ENCODE measurements at places on chromosomes 4 and X.

- no peak for DNase-seq
These were observed 12.5 kb downstream of the GRXCR1 start for GRCh38 chr4:42904986-42905385.

DNA sequence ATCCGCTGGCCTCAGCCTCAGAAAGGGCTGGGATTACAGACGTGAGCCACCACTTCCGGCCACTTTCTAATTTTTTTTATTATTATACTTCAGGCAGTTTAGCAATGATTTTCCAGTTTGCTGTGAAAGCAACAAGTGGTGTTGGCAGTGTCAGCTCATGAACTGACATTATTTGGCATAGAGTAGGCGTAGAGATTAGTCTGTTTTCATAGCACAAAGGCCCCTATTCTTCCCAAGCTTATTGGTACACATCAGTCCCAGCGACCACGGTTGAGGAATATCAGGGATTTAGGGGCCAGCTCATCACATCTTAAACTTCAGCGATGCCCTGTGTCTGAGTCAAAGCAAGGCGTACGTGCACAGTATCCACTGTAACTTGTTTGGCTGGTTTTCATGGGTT is 53.0 kb upstream of the RASSF6 start:
- no peak for DNase-seq

DNA sequence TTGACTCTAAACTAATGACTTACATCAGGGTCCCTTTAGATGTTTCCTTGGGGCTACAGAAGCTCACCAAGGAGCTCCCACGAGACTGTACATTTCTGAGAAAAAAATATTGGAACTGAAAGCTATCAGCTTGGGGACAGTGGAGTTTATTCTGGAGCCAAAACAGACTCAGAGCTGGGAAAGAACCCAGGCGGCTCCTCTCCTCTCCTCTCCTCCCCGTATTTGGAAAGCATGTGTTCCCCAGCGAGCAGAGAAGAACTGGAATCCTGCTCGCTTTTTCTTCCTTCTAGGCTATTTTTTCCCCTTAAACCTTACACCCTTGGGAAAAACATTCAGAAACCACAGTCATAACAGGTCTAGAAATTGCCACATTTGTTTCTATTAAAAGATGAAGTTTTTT is 4.3 kb upstream of the MAP7D3 start:
- DNase-seq, result no peak

- no peak for DNase-seq
These were observed 107.1 kb downstream of the NSUN7 start for GRCh38 chr4:40856840-40857362.

- DNase-seq, result no peak
These were observed 196.3 kb upstream of the MAB21L2 start for GRCh38 chr4:150385606-150386005.

DNA sequence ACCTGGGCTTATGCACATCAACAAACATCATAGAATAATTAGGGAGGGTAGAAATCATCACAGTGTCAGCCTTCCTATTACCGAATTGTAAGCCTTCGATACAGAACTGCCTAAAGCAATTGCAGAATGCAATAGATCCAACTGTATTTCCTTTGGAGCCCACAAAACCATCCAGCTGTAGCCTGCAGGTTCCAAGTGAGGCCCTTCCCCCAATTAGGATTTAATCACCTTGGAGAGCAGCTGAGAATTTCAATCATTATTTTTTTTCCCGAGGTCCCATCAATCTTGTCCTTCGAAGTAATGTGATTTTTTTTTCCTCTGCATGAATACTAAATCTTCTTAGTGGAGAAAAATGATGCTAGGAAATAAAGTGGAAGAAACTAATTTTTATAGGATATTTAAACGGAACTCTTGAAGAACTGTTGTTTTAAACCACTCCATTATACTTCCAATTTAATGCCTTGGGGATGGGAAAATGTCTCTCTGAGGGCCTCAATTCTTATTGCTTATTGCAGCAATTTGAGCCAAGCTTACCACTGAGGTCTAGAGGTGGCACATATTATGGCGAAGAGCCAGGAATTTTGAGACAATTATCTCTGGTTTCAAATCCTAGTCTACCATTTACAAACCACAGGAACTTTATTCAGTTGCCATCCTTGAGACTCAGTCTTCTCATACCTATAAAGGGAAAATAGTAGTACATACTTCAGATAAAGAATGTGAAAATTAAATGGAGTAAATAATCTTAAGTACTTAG is 953.4 kb upstream of the IGFBP7 start:
- no peak for DNase-seq

DNA sequence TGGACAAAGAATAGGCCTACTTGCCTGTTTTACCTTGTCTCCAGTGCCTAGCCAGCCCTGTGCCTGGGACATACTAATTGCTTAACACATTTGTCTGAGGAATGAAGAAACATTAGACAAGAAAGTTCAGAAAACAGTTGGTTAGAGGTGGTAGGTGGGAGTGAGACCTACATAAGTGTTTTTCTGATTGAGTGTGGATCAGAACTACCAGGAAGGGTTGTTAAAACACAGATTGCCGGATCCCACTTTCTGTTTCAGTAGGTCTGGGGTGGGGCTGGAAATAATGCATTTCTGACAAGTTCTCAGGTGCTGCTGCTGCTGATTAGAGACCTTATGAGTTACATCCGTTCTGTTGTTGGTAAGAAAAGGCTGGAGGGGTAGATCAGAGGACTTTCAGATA is 5.7 kb upstream of the JADE1 start:
- no peak for DNase-seq

DNA sequence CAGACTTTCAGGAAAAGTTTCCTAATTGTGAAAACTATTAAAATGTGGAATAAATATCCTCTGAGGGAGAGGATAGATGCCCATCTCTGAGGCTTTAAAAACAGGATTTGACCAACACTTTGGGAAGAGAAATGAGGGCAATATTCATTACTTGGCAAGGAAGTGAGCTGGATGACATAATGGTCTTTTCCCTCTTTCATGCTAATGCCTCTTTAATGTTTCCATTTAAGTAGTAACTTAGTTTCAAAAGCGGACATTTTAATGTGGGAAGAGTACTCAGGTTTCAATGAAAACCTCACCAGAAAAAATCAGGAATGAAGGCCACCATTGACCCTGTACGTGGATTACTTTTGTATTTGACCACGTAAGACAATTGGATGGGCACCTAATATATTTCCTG is 503.3 kb downstream of the ANKRD50 start:
- no peak for DNase-seq

DNA sequence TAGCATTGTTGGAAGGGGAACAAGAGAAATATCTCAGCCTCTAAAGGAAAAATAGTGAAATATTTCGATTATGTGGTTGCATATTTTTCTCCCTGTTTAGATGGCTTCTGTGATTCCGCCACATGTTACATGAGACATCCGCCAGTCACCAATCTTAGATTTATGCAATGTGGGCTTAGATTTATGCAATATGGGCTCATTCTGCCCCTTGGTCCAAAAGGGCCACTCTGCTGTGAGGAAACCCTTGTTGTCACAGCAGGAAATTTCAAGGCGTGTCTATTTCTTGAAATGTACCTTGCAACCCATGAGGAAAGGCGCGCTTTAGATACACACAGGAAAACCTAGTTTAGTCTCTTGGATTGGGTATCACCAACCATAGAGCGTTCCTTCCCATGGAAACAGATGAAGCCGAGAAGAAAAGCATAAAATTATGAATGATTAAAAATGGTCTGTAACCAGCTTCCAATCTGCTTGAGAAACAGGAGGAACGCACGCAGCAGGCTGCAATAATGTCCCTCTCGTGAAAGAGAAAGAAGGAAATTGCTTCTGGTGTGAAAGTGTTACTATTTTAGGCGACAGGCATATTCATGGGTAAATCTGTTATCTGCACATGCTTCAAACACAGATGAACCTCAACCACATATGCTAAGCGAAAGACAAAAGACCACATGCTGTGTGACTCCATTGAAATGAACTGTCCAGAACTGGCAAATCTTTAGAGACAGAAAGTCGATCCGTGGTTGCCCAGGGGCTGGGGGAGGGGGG is 3.7 kb downstream of the RS1 start:
- DNase-seq, result no peak

DNA sequence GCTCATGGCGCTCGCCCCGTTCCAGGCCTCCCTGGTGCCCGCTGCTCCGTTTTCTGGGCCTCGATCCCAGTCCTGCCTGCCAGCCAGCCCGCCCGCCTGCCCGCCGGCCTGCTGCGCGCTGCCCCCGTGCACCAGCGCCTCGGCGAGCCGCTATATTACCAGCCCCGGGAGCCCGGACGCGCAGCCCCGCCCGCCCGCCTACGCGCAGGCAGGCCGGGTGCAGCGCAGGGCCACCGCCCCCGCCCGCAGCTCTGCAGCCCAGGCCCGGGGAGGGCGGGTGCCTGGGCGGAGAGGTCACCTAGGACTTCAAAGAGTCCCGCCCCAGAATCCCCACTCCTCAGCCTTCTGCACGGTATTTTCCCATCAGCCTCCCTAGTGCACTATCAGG is at the start of gene MAOB:
Gene MAOB, minus strand, starts transcription at position 157 of the 388 bp plus-strand sequence. Its CDS starts 151 bp downstream, at position 6.
- no peak for DNase-seq

DNA sequence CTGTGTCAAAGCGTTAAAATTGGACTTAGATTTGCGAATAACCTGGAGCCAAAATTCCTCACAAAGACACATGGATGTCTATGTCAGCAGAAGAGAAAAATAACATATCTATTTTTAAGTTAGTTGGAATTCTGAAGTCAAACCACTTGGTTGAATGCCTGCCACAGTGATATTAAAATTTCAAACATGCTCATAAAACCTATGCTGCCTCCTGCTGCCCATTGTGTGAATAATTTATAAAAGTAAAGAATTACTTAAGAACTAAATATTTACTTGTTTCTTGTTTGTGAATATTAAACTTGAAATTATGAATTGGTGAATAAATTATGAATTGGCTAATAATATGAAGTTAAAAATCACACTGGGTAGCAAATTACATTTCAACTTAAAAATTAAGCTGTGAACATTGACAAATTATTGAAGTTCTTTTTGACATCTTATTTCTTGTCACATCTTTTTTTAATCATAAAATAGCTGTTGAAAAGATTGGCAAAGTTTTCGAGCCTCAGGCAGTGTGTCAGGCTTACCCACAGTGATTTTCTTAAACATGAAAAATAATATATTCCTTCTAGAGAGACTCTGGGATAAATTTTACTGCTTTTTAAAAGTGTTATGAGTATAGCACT is 35.4 kb downstream of the FABP2 start:
- DNase-seq, result no peak

DNA sequence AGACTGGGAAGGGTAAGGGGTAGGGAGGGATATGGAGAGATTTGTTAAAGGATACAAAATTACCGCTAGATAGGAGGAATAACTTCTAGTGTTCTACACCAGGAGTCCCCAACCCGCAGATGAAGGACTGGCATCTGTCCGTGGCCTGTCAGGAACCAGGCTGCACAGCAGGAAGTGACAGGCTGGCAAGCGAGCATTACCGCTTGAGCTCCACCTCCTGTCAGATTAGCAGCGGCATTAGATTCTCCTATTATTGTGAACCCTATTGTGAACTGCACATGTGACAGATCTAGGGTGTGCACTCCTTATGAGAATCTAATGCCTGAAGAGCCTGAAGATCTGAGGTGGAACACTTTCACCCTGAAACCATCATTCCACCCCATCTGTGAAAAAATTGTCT is 27.9 kb upstream of the BBS7 start:
- no peak for DNase-seq

DNA sequence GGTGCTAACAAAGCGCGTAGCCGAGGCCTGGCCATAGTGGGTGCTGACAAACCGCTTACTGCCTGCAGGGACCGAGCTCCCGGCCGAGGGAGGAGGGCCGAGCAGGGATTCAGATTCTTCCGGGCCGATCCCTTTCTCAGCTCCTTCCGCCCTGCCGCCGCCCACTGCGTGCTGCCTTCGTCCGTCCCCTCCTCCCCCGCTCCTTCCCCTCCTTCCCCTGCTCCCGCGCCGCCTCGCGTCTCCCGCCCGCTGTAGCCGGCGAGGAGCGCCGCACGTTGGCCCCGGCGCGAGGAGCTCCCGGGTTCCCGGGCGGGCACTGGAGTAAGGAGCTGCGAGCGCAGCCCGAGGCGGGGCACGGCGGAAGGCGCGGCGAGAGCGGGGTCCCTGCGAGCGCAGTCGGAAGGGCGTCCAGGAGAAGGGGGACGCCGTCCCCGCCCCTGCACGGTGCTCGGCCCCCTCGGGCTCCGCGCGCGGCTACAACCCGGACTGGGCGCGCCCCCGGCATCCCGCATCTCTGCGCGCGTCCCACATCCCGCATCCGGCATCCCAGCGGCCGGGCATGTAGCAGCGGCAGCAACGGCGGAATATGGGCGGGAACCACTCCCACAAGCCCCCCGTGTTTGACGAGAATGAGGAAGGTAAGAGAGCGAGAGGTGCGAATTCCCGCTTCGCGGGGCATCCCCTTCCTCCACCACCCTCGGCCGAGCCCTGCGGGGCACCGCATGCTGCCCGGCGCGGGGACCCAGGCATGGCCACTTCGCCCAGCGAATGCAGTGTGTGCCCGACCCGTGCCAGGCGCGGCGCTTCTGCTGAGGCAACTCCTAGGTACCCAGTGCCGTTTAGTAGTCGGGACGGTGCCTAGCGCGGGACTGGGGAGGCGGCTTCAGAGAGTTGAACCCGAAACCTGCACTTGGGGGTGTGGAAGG is at the start of gene STK32B:
Gene STK32B, plus strand, starts transcription at position 203 of the 926 bp plus-strand sequence.
- DNase-seq, result peak; percentile 92

DNA sequence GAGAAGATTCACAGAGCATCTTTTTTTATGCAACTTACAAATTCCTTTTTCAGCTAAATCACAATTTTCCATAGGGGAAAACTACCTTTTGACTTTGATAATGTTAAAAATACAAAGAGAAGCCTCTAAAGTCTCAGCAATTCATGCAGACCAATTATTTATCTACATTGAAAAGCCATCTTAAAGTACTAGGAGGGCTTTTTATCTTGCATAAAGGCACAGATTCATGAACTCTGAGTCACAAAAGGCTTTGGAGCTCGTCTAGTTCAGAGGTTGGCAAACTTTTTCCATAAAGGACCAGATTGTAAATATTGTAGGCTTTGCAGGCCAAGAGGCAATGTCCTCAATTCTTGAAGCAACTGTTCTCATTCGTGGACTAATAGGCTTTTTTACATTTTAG is 210.4 kb upstream of the HDX start:
- no peak for DNase-seq

DNA sequence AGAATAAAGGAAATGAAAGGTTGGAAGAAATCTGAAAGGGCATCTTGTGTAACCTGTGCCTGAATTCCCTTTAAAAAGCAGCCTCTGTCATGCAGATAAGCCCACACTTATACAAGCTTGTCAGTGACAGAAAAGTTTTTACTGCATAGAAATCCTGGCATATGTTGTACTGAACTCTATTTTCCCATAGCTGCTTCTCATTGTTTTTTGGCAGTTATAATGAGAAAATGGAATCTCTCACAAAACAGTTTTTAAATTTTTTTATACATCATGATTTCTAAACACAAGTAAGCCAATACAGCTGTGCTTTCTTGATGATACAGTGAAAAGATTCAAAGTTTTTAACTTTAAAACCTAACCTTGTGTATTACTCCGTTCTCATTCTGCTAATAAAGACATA is 511.4 kb upstream of the ARX start:
- no peak for DNase-seq

Data from vagina (tissue), 2 donors.